Endothelial cell of coronary artery (primary cell): ENCODE measurements at places on chromosomes 12 and 14. TPM values are rescaled to one million over a fixed set of nuclear protein-coding genes. Genes with fewer than 3 reads are reported as not detected.

VRTN gene
- total RNA-seq, result not detected in 2 replicates

KRT75 gene
- total RNA-seq, result not detected in 2 replicates

TRPV4 gene
- 0.75 and 1.3 TPM in 2 replicates for total RNA-seq

LRRK2 gene
- total RNA-seq, result 2.0 and 2.5 TPM in 2 replicates

NDRG2 gene
- 0.09 TPM in 1 of 2 replicates, not detected in the other for total RNA-seq

TGFB3 gene
- total RNA-seq, result 2.0 and 4.0 TPM in 2 replicates

KRT7 gene
- total RNA-seq, result 1,160 and 1,591 TPM in 2 replicates

KRT6C gene
- not detected in 2 replicates for total RNA-seq
